Endothelial cell (in vitro differentiated cells): ENCODE measurements at places on chromosomes 11 and 22.

DNA sequence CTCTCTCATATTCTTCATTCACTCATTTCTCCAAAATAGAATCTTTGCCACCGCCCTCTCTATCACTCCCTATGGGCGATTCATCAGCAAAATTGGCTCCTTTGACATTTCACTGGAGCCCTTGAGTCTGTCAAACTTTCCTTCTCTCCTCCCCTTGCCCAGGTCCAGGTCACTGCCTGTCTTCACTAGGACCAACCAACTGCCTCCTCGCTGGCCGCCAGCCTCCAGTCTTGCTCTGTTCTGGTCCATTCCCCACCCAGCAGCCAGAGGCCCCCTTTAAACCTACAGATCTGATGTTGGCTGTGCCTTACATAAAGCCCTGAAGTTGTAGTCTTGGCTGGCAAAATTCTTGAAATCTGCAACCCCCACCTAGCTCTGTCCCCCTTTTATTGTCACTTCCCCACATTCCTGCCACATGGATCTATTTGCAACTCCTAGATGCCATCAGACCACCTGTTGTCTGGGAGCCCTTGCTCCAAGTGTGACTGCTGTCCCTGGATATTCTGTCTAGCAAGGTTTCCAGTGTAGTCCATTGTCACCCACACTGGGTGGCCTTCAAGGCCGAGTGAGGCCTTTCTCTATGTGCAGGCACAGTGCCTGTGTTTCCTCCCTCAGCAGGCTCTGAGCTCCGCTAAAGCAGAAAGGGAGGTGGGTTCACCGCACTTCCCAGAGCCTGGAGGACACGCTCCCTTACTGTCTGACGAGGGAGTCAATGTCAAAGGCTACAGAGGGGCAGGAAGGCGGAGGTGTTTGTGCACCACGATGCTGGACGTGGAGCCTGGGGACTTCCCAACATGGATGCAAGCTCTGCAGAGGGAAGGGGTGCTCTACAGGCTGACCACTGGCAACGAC lies 25.5 kb downstream of the MYEOV start:
- no peak for DNase-seq

GRCh38 chr11:16001899-16002426 lies 354.4 kb downstream of the SOX6 start:
- DNase-seq: no peak

GRCh38 chr11:977830-978720 lies 52.4 kb downstream of the AP2A2 start:
- no peak for DNase-seq

DNA sequence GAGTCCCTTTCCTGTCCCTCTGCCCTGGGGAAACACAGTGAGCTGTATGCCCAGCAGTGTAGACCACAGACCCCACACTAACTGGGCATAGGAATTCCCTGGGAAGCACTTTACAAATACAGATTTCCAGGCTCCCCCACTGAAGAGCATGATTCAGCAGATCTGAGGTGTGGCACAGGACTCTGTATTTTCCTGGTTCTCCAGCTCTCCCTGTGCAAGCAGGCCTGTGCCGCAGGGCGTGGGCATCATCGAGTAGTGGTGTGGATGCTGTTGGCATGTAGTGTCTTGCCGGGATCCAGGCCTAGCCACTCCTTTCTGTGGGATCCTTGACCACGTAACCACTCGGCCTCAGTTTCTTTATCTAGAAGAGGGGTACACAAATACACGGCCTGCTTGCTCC lies 49.9 kb downstream of the GALNT18 start:
- no peak for DNase-seq

DNA sequence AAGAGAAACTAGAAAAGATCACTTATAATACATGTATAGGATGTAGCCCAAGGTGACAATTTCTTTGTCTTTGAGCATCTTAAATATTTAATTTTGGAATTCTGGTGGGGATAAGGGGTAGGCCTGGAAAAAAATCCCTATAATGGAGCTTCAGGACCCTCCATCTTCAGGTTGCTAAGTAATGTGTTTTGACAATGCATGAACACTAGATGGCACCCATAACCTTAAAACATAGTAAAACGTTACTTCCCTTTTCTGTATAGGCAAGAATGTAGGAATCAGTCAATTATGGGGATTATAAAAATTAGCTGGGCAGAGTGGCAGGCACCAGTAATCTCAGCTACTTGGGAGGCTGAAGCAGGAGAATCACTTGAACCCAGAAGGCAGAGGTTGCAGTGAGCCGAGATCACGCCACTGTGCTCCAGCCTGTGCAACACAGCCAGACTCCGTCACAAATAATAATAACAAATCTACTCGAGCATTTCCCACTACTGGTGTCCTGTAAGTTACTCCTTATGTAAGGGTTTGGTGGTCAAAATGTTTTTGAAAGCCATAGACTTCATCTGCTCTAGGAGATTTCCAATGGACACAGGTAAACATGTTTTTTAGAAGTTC lies 541.9 kb upstream of the CCDC90B start:
- no peak for DNase-seq

DNA sequence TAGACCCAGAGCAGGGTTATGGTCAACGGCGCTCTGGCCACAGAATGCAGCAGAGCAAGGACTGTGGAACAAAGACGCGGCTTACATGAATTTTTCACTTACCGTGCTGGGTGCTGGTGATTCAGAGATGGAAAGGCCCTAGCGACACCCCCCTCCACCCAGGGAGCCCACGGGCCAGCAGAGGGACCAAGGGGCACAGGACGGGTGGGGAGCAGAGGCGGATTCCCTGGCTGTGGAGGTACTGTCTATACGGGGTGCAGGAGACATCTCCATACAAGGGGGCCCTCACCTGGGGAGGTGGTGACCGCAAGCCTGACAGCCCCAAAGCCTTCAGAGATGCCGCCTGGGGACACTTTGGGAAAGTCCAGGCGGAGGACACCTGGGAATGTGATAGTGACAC lies 1.1 kb upstream of the SEPTIN5 start:
- no peak for DNase-seq
